Activated CD4-positive, alpha-beta memory T cell treated with anti-CD3 and anti-CD28 coated beads for 36 hours (primary cell): ENCODE measurements at places on chromosomes 5 and 9.

DNA sequence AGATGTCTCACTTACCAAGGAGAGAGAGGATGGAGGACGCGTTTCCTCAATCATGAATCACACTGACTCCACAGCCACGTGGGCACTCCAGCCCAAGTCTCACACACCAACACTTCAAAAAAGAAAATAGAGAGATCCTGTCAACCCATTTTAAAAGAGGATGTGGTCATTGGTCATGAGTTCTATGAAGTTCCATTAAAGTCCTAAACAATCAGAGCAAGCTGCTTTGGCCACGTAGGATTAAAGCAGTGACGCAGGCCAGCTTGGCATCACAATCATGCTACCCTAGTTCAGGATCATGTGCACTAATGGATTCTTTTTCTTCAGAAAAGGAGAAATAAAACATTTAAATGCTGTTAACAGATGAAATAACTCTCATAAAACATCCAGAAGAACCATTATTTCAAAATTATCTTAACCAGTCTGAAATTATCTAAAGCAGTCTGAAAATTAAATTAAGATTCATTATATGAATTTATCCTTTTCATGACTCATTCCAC lies 108.1 kb downstream of the SEMA5A start:
- no peak for DNase-seq

GRCh38 chr5:57986761-57987341 lies 473.0 kb downstream of the PLK2 start:
- DNase-seq, result no peak

DNA sequence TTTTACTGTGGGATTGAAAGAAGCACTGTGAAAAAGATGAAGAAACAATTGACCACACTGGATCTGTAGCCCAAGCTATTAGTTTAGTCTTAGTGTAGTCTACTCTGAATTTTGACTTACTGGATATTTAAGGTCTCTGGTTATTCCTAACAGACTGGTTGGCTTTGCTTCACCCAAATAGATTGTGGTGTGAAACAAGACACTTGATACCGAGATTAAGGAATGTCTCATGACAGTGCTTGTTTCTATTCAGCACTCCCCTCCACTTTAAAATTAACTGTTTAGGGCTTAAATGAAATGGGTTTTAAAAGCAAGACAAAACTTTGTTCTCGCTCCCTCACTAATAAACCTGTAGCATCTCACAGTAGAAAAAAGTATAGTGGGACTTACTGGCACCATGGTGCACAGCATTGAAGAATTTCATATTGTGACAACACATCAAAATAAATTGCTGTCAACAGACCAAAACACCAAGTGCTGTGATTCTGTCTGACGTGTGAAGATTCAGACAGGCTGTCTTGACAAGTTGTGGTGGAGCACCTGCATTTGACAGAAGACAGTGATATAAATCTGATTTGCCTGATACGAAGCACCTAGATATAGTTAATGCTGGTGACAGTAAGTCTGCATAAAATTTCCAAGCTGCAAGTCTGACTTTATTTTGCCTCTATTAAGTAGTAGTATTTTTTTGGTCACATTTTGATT lies 73.1 kb downstream of the PBX3 start:
- DNase-seq, result no peak

- no peak for DNase-seq
These were observed 254.2 kb downstream of the DOCK8 start for GRCh38 chr9:468766-469426.

GRCh38 chr5:118548761-118549720 lies 439.3 kb downstream of the DTWD2 start:
- DNase-seq, result no peak

DNA sequence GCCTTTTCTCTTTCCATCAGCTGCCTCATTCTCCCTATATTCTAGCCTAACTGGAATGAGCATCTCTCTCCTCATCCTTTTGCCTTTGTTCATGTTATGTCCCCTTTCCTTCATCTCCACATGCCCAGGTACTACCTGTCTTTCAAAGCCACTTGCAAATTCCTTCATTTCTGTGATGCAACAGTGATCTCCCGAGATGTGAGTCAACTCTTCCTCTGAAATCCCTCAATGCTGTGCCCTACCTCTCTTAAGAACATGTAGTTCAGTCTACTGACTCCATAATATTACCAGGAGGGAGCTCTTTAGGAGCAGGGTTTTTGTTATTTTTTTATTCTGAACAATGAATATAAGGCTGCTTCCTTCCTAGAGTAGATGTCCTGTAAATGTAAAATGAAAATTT lies 91.6 kb downstream of the ZNF462 start:
- no peak for DNase-seq

DNA sequence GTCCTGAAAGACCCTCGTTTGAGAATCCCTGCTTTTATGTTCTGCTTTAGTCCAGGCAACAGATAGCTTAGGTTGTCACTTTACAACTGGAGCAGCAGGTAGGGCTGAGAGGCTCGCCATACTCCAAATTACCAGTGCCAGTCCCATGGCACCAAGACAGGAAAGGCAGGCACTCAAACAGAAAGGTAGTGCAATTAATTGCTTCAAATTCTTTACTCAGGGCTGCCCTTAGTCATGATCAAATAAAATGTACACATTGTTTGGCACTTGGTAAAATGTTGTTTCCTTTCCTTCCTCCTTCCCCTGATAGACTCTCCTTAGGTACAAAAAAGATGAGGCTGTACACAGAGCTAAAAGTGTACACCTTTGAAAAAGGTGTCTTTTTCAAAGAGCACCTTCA lies 115.8 kb upstream of the CCDC152 start:
- DNase-seq, result no peak

GRCh38 chr9:5886114-5886939 lies 4.4 kb upstream of the MLANA start:
- DNase-seq, result peak; percentile 89

DNA sequence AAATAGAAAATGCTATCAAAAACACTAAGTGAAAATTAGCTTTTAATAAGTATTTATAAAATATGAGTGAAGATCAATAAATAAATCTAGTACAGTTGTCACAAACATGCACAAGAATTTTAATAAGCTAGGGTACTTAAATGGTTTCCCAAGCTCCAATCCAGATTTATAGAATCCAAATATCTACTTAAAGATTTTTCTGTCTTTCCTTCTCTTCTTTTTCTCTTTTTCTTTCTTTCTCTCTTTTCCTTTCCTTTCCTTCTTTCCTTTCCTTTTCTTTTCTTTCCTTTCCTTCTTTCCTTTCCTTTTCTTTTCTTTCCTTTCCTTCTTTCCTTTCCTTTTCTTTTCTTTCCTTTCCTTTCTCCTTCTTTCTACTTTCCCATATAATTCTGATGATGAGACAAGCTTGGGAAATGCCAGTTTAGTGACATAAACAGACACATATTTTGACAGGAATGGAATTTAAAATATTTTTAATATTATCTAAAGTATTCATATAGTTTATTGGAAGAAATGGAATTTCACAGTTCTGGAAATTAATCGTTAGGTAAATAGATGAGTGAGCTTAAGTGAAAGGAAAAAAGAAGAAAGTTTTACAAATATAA lies 832.8 kb downstream of the NR2F1-AS1 start:
- DNase-seq, result no peak

GRCh38 chr9:124390794-124391658 lies 24.2 kb downstream of the PSMB7 start:
- DNase-seq, result no peak

- no peak for DNase-seq
These were observed 49.9 kb upstream of the HSPA9 start for GRCh38 chr5:138625134-138625533.

DNA sequence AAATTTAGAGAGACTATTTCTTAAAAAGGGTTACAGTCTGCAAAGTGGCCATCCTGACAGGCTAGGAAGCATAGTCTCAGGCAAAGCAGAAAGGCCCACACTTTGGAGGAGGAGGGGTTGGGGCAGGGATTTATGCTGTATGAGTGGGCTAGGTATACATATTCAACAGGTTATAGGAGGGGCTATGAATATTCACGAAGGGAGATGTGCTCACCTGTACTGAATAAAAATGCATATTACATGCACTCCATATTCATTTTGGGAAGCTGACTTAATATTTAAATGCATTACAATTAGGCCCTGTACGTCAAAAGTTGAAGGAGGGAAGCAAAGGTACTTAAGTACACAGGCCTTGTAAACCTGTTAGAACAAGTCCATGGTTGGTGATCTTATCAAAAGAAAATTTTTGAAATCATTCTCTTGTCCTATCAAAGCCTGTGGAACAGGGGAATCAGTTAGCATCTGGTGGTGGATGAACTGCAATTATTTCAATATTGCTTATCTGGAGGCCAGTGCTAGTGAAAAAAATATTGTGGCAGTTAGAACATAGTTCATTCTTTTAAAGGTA lies 1.6 kb downstream of the CENPP start:
- no peak for DNase-seq

- DNase-seq, result no peak
These were observed 52.4 kb downstream of the RFX3 start for GRCh38 chr9:3473405-3473804.

DNA sequence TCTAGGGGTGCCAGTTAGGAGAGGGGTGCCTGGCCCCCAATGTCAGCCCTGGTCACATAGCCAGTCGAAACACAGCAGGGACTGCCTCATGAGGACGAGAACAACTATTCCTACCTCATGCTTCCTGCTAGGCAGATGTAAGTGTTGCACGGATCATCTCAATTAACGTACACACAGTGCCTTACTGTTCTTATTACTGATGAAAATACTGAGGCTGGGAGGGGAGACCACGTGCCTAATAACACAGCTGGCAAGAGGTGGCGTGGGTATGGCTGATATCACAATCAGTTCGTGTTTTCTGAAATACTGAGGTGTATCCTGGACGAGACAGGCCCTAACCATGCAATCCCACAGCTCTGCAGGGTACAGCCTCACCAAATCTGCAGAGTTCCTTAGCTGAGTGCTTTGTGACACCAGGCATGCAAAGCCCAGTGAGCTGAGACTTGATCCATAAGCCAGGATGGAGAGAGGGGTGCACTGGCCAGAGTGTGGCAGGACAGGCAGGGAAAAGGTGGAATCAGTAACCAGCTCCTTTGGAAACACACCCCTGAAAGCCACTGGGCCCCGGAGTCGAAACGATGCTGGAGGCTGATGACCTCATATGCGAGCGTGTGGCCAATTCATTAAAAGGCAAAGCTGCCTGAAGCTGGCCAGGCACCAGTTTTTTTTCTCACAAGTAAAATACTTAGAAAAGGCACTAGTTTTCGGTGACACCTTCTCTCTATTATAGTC lies 63.9 kb downstream of the PRRT1B start:
- no peak for DNase-seq

DNA sequence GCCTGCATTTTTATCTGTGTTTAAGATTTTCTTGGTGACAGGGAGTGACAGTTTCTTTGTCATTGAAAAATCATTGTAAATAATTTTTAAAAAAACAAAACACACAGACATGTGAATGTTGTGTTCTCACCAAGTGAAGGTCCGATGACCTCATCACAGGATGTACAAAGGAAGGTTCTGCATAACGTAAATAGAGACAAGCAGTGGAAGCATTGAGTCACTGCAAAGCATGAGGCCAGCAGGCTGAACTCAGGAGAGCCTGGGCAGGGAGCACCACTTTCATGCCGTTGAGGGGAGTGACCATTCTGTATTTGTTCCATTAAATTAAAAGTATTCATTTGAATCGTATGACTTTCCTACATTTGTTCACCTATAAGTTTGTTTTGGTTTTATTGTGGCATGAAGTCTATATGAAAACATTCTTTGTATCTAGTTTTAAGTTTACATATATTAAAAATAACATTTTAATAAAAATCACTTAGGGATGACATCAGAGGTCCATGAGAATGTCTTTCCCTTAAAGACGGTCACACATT lies 70.4 kb upstream of the TLE1 start:
- DNase-seq, result no peak

GRCh38 chr5:120516805-120517204 lies 52.7 kb downstream of the PRR16 start:
- no peak for DNase-seq

GRCh38 chr9:125495172-125496119 lies 211.6 kb downstream of the MAPKAP1 start:
- DNase-seq, result no peak
